ENCODE measurements at places on chromosomes 2 and 18.

DNA sequence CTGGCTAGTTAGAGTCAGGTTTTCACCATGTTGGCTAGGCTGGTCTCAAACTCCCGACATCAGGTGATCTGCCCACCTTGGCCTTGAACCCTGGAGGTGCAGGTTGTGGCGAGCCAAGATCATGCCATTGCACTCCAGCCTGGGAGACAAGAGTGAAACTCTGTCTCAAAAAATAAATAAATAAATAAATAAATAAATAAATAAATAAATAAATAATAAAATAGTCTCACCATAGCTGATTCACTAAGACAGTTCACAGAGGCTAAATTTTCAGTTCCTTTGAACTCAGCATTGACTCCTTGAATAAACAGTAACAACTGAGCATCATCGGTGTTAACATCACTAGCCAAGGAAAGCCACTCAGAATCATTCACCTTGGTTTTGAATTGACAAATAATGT is 32.7 kb downstream of the GNAL start:
- no peak for DNase-seq

GRCh38 chr2:241118737-241119505 is 16.8 kb upstream of the MTERF4 start:
- no peak for DNase-seq

DNA sequence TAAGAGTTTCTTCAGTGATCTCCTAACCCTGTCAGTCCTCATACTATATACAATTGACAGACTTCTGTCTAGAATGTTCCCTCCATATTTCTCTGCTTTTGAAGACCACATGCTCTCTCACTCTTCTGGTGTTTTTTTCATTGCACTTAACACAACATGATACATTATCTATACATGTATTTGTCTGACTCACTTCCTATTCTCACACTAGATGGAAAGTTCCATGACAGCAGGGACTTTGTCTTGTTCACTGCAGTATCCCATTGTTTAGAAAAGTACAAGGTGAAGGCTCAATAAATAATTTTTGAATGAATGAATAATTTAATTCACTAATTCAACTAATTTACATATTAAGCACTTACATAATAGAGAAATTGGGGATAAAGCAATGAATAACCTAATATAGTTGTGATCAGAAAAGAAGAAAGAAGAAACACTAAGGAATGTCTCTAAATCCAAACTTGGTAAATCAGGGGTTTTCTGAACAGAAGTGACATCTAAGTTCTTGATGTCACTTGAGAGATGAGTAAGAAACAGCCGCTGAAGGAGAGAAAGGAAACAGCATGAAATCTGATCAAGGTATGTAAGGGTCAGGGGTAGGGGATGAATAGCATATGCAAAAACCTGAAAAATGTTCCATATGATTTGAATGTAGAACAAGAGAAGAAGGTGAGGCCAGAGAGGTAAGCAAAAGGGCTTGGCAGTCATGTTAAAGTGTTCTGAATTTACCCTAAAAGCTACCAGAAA is 42.4 kb downstream of the MBD2 start:
- DNase-seq: peak; percentile 20

GRCh38 chr2:121125350-121125749 is 159.7 kb downstream of the TFCP2L1 start:
- no peak for DNase-seq

GRCh38 chr2:38080346-38080745 is 4.4 kb upstream of the CYP1B1 start:
- no peak for DNase-seq

DNA sequence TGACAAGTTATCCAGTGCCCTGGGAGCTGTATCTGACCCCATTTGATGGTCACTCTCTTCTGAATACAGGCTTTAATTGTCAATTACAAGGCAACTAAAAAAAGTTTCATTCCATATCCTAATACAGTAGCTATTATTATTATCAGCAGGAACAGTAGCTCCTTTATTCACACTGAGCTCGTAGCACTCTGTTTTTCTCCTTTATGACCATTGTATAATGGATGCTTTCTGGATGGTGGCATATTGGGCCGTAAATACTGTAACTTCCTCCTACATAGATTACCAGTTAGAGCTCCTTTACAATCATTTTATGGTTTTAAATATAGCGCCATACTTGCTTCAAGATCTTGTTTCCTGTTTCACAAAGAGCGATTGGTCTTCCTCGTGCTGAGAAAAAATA is 1040.3 kb downstream of the TSN start:
- DNase-seq: no peak

GRCh38 chr18:59820663-59821062 is 79.1 kb upstream of the PMAIP1 start:
- DNase-seq: no peak

GRCh38 chr18:62979900-62980299 is 264.6 kb downstream of the PHLPP1 start:
- DNase-seq: no peak

DNA sequence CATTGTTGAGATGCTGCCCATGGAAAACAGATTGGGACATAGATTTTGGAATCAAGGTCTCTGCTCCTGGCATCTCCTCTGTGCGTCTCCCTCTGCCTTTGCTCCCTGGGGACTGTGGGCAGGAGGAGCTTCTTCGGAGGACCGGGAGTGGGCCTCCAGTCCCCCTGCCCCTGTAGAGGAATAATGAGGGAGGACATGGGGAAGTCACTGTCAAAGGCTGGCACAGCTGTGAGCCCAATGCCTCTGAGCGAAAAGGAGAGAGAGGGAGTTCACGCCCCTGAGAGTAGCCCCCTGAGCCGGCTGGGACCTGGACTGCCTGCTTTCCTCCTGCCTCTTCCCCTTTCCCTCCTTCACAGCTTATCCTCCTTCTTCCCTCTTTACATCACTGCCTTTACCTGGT is 195.0 kb downstream of the LOXHD1 start:
- no peak for DNase-seq

- no peak for DNase-seq
Measured at GRCh38 chr2:237390235-237390634, 23.7 kb downstream of the COL6A3 start.

- DNase-seq: no peak
Measured at GRCh38 chr2:54964816-54965215, 85.4 kb downstream of the RTN4 start.

DNA sequence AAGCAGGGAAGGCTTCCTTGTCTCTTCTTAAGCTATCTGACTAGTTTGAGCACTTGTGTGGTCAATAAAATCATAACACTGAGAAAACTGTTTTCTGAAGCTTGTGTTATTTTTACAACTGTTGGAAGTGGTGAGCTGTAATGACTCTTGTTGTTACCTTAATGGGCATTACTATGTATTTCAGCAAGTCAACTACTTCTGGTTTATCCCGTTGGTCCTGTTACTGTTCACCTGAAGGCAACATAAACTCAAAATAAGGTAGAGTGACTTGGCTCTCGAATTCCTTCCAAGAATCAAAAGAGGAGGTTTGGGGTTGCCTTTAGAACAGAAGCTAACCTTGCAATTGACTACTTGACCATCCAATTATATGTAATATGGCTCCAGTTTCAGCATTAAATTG is 23.2 kb upstream of the FIGN start:
- no peak for DNase-seq

- no peak for DNase-seq
Measured at GRCh38 chr18:7572822-7573221, 5.7 kb downstream of the PTPRM start.

DNA sequence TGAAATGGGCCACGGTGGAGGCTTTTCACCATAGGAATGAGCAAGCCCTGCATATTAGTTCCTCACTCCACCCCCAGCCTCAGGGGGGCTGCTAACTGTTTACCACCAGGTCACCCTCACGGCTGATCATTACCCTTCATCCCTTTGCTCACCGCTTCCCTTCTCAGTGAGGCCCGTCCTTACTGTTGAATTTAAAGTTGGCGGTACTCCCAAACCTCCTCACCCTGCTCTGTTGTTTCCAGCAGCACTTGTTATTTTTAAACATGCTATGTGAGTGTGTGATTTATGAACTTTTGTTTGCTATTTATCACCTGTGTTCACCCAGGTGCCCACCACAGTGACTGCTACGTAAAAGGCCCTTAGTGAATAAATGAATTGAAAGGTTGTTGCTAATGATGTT is 243.6 kb downstream of the ZNF407 start:
- DNase-seq: no peak

DNA sequence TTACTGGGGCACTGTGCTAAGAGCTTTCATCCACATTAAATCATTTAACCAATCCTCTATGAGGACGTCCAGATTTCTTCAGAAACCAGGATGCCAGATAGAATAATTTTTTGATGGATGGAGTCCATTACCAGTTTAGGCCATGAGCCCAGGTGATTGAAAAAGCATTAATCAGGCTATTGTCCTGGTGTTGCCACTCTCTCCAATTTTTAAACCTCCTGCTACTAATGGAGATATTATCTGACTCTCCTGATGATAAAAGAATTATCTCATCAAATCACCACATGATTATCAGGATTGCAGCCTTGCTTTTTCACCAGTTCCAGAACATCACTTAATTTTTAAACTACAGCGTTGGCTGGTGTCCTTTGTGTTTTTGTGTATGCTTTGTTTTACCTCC is 402.2 kb downstream of the CLIP4 start:
- DNase-seq: no peak

GRCh38 chr2:48715042-48715899 is 40.3 kb downstream of the LHCGR start:
- no peak for DNase-seq

DNA sequence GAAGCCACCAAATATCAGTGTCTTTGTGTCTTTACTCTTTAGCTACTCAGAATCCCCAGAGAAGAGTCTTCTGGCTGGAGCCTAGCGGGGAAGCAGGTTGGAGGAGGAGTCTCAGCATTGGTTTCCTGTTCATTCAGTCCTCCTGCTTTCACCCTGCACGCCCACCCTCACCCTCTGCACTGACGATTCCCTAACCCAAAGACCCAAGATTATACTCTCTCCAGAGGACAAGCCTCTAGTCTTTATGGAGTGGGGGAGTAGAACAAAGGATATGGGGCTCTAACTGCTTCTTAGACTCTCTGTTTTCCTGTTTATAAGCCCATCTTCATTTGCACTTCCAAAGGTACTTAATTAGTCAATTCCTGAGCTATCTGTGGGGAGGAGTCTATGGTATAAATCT is 338.8 kb downstream of the AGPS start:
- DNase-seq: no peak

- DNase-seq: no peak
Measured at GRCh38 chr2:8502316-8502715, 179.5 kb upstream of the ID2 start.

- DNase-seq: no peak
Measured at GRCh38 chr2:88697370-88698026, 6.0 kb downstream of the RPIA start.

DNA sequence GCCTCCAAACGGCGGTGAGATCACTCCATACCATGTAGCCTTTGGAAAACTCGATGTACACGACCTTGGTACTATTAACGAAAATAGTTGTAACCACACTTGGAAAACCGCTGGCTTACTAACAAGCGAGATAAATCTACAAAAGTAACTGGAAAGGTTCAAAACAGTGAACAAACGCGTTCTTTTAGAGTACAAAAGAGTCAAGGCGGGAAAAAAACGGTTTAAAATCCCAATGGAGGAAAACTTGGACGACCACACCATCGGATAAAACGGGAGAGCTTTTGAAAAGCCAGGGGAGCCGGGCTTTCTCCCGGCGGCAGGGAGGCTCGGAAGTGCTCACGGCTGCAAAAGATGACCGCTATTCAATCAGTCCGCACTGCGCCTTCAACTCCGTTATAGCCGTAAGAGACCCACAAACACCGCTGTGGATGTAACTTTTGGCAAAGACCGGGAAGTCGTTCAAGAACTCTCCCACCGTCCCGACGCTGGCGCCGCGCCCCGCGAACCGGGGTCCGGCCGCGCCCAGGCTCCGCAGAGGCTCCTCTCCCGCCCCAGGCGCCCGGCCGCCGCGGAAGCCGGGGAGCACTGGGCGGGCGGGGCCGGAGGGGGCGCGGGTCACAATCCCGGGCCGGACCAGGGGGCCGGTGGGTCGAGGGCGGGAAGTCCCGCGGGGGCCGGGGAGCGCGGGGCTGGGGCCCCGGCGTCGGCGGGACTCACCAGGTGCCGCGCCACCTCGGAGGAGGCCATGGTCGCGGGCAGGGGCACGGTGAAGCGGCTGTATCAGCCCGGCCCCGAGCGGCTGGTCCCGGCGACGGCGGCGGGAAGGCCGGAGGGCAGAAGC is 465 bp downstream of the SEPTIN10 start:
- no peak for DNase-seq

DNA sequence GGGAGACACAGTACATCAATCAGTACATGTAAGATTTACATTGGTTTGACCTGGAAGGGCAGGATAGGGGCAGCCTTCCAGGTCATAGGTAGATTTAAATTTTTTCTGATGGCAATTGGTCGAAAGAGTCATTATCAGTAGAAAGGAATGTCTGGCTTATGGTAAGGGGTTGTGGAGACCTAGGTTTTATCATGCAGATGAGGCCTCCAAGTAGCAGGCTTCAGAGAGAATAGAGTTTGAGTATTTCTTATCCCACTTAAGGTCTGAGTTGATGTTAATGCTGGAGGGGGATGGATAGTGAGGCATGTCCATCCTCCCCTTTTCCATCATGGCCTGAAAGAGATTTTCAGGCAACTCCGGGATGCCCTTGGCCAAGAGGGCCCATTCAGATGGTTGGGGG is 60.7 kb downstream of the SPTBN1 start:
- no peak for DNase-seq

DNA sequence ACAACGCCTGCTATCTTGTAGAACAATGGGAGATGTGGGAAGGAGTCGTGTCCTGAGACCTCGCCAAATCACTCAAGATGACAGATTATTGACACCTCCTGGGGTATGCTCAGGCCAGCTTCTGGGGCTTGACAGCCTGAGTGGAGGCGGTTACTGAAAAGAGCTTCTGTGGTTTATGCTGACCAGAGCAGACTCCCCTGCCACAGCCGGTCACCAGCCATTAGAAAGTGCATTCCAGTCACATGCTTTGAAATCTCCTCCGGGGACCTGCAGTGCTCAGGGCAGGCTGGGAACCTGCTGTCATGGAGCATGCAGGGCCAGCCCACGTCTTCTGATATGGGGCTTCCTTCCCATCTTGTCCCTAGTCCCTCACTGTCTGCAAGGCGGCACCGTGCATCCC is 215.9 kb downstream of the SEPTIN10 start:
- no peak for DNase-seq

DNA sequence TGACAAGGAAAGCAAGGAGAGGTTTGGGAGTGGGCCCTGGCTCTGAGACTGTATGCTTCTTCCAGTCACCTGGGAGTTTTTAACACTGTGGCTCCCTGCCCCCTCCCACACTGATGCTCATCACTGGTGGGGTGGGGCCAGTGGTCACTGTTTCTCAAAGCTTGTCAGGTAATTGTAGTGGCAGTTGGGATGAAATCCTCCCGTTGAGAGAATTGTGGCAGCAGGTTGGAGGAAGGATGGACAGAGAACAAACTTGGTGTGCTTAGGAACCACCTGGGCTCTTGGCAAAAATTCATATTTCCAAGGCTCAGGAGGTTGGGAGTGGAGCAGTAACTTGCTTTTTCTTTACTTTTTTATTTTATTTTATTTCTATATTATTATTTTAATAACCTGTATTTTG is 25.1 kb downstream of the DGKD start:
- no peak for DNase-seq

GRCh38 chr2:40126006-40126405 is 325.9 kb downstream of the SLC8A1 start:
- DNase-seq: no peak

- DNase-seq: no peak
Measured at GRCh38 chr2:47028846-47029560, 113.4 kb upstream of the MCFD2 start.
